ENCODE measurements at places on chromosomes 16 and 17.

GRCh38 chr16:48564544-48565444 is 45.2 kb downstream of the N4BP1 start:
- DNase-seq: no peak

GRCh38 chr16:86994651-86995171 is 322.5 kb downstream of the C16orf95 start:
- DNase-seq: no peak

DNA sequence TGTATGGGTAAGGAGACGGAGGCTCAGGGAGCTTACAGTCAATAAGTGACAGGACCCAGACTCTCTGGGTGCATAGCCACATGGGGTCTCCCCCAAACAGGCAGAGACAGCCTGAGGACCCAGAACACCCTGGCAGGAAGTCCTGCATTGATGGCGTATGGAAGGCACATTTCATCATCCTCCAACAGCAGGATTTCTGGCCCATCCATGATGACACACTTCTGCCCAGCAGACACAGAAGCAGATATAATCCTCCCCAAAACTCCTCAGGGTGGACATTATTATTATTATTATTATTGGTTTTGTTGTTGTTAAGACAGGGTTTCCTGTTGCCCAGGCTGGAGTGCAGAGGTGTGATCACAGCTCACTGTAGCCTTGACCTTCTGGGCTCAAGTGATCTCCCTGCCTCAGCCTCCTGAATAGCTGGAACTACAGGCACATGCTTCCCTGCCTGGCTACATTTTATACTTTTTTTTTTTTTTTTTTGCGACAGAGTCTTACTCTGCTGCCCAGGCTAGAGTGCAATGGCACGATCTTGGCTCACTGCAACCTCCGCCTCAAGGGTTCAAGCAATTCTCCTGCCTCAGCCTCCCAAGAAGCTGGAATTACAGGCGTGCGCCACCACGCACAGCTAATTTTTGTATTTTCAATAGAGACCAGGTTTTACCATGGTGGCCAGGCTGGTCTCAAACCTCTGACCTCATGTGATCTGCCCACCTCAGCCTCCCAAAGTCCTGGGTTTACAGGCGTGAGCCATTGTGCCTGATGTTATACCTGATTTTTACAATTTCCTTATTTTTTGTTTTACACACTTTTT is 6.8 kb upstream of the HROB start:
- no peak for DNase-seq

GRCh38 chr16:56517206-56517605 is 2.6 kb downstream of the BBS2 start:
- DNase-seq: no peak

DNA sequence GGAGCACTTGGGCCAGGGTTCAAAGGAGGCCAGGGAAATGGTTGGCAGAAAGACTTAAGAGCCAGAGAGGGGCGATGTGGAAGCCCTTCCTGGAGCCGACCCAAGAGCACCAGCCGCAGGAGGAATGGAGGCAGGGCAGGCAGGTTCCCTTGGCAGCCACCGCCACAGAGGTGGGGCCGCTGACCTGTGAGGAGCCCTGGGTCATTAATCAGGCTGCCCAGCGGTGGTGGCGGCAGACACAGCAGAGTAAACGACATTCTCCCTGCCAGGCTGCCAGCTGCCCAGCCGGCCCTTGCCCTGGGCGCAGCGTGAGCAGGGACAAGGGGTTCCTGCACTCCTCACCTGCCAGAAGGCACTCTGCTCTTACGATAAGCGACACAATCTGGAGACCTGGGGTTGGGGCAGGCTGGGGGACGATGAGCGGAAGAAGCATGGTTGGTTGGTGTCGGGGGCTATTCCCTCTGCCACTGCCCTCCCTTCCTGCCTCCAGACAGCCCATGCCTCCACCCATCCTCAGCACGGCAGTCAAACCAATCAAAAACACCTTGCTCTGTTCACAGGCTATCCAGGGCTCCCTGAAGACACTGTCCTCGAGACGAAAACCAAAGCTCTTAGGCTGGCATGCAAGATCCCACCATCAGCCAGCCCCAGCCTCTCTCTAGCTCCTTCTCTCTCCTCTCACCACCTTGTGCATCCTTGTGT is 40.9 kb downstream of the PLXDC1 start:
- no peak for DNase-seq

- no peak for DNase-seq
These were observed 41.2 kb upstream of the NDRG4 start for GRCh38 chr16:58458606-58459343.

All from uterus (tissue), 4 donors.